ENCODE measurements at places on chromosomes 1 and 21.
A peak's percentile ranks its signal among the peaks of the same experiment; 100 is the strongest.

- no peak for DNase-seq
Measured at GRCh38 chr1:38558500-38559445, 300.8 kb downstream of the RRAGC start.

DNA sequence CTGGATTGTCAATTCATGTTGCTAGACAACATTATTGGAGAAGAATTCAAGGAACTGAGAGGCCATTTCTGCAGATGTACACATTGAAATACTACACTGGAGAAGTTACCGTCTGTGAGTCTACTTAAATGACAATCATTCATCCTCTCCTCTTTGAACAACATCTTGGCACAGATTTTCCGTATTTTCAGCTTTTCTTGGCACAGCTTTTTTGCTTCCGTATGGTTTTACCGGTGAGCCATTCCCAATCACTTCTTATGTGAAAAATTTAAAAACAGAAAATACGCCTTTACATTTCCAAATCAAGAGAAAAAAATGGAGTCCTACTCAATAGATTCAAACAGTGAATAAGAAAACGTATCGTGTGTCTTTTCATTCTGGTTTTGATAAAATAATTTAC is 1493.7 kb downstream of the AMY1C start:
- DNase-seq: no peak

GRCh38 chr1:3650248-3651025 is 534 bp upstream of the WRAP73 start:
- no peak for DNase-seq

DNA sequence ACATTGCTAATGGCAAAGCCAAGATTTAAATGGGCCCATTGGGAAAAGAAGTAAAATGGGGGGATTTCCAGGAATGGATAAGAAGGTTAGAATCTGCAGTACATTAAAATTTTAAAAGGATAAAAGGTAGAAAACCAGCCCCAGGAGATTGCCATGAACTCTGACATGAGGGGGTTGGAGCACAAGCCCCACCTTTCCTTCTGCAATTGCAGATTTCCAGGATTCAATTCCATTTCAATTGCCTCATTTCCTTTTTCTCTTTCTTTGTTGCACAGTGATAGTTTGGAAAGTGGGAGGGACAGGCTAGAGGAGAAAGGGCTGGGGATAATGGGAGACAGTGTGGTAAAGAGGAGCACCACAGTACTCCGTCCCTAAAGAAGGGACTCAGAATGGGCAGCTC is 238.5 kb upstream of the RAB4A start:
- peak; percentile 8 for DNase-seq

- no peak for DNase-seq
Measured at GRCh38 chr1:67560580-67561255, 124.3 kb upstream of the GADD45A start.

DNA sequence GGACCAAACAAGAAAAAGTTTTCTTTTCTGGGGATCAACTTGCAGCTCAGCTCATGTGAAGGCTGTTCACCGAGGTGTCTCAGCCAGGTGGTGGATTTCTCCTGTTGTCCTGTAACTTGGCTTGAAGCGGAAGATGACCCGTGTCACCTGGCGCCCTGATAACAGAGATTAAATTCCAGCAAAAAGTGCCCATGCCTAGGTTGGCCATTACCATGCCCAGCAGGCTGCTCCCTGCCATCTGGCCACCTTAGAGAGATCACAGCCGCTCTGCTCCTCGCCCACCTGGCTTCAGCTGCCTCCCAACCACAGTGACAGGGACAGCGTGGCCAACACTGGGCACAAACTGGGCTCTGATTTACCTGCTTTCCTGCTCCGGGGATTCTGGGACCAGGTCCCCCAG is 149.5 kb downstream of the ZBTB18 start:
- no peak for DNase-seq

DNA sequence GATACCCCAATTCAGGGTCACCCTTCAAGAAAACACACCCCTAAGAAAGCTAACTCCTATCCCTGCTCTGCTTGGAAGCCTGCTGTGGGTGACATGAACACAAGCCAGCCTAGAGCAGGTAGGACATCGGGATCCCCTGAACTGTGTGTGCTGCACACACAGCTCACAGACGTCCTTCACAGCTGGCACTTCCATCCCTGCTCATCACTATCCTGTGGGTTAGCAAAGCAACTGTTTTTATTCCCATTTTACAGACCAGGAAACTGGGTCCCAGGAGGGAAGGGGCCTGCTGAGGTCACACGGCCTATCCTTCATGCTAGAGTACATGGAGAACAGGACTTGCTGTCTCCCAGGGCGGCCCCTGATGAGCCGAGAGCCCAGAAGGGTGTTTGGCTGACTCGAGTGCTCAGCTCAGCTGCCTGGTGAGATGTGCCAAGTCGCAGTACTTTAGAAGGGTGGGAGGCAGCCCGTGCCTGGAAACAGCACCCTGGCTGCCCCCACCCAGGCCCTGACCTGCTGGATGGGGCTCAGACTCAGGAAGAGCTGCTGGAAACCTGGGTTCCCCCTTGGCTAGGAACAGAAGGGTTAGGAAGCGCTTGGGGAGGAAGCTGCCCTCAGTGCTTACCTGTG is 28.3 kb upstream of the BTG2 start:
- no peak for DNase-seq

- no peak for DNase-seq
Measured at GRCh38 chr1:227899141-227899819, 48.5 kb downstream of the WNT9A start.

GRCh38 chr1:233090746-233091494 is 140.5 kb downstream of the NTPCR start:
- peak; percentile 85 for DNase-seq

DNA sequence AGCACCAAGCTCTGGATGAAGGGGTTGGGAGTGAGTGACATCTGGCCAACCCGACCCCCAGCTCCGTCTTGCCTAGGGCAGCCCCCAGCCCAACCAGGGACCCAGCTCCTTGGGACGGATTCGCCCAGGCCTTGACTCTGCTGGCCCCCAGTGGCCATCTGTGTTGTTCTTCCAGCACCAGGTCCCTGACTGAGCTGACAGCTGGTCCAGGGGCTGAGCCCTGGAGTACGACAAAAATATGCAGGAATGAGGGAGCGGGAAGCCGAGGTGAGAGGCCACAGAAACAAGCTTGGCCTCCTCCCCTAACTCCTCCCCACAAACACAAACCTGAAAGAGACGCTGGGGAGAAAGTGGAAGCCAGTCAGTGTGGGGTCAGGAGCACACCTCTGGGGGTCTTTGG is 55.0 kb upstream of the PAX7 start:
- DNase-seq: peak; percentile 8
